ENCODE measurements at places on chromosomes 11 and 22.

GRCh38 chr11:38014405-38014804 is 1416.4 kb upstream of the RAG2 start:
- DNase-seq, result no peak

DNA sequence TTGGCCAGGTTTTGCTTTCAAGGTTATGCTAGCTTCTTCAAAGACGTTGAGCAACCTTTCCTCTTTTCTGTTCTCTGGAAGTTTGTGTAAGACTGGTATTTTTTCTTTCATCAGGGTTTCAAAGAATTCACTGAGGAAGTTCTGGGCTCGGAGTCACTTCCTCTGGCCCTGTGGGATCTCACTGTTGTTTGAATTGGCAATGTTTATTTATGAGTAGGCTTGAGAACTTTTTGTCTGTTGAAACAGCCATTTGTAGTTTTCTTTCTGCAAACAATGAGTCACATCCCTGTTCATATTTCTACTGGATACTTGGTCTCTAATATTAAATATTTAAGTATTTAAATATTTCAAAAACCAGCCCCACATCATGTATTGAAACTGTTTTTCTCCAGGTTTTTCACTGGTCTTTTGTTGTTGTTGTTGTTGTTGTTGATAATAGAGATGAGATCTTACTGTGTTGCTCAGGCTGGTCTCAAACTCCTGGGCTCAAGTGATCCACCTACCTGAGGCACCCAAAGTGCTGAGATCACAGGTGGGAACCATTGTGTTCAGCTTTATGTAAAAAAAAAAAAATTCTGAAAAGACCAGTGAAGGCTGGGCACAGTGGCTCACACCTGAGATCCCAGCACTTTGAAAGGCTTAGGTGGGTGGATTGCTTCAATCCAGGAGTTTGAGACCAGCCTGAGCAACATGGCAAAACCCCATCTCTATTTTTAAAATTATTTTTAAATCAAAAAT is 26.9 kb downstream of the SUSD2 start:
- no peak for DNase-seq

DNA sequence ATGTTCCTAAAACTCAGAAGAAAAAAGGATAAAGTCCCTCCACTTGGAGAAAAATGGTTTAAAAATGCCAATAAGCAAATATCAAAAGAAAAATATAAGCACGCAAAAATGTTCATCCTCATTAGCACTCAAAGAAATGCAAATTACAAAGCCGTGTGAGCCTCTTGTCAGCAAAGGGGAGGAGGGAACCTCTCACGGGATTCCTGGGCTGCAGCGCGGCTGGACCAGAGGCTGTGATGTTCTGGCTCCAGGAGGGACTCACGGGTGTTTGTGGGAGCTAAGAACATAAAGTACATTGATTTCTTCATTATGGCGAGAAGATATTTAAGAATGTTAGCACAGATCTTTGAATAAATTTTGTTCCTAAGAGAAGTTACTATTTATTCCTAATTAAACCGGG is 1451.2 kb downstream of the BRD1 start:
- no peak for DNase-seq

DNA sequence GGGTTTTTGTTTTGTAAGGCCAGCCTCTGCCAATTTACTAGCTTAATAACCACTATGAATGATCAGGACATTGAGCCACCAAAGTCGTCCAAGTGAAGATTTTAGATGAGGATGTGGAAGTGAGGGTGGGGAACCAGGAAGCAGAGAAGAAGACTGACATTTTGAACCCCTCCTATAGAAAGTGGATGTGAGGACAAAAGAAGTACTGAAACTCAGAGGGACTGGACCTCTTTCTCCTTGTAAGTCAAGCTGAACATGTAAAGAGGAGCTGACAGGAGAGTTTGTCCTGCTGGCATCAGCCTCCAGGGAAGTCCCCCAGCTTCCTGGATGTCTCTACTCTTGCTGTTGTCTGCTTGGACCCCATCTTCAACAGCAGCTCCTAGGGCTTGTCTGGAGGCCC is 338.2 kb upstream of the NCAM1 start:
- no peak for DNase-seq

- DNase-seq, result no peak
Measured at GRCh38 chr11:41665441-41666360, 206.2 kb upstream of the LRRC4C start.

GRCh38 chr22:44930016-44930710 is 79.6 kb downstream of the PHF21B start:
- no peak for DNase-seq

GRCh38 chr11:28756977-28757376 is 648.8 kb downstream of the METTL15 start:
- no peak for DNase-seq

DNA sequence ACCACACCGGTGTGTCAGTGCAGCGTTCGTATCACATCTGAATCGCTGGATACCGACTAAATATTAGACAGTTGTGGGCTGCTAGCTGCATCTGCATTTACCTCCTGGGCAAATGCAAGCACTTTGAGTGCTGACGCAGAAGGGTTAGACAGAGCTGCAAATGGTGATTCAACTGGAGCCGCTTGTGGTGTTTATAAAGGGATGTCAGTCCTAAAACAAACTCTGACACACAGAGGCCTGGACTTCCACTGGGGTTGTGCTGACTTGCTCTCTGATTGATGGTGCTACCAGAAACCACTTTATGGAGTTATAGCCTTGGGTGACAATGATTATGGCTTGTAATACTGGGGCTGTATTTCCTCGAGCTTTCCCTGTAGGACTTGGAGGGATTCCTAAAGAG is 374.4 kb downstream of the NTM start:
- DNase-seq, result no peak

- no peak for DNase-seq
Measured at GRCh38 chr11:11910541-11910940, 68.8 kb downstream of the USP47 start.

GRCh38 chr22:30305519-30305905 is 16.2 kb upstream of the CASTOR1 start:
- DNase-seq, result no peak

GRCh38 chr11:45603946-45604682 is 61.3 kb downstream of the CHST1 start:
- DNase-seq, result no peak

Measured in stimulated activated CD8-positive, alpha-beta memory T cell treated with anti-CD3 and anti-CD28 coated beads, Interleukin-2, amount 100 ng/mL, for 1 hour (primary cell).